Stimulated activated CD8-positive, alpha-beta memory T cell treated with anti-CD3 and anti-CD28 coated beads, Interleukin-7, amount 100 ng/mL, for 1 hour (primary cell): ENCODE measurements at places on chromosomes 5 and 9.

GRCh38 chr9:134858051-134858841 lies 22.4 kb upstream of the FCN2 start:
- DNase-seq, result no peak

GRCh38 chr5:168656633-168657032 lies 77.5 kb upstream of the PANK3 start:
- DNase-seq, result no peak

DNA sequence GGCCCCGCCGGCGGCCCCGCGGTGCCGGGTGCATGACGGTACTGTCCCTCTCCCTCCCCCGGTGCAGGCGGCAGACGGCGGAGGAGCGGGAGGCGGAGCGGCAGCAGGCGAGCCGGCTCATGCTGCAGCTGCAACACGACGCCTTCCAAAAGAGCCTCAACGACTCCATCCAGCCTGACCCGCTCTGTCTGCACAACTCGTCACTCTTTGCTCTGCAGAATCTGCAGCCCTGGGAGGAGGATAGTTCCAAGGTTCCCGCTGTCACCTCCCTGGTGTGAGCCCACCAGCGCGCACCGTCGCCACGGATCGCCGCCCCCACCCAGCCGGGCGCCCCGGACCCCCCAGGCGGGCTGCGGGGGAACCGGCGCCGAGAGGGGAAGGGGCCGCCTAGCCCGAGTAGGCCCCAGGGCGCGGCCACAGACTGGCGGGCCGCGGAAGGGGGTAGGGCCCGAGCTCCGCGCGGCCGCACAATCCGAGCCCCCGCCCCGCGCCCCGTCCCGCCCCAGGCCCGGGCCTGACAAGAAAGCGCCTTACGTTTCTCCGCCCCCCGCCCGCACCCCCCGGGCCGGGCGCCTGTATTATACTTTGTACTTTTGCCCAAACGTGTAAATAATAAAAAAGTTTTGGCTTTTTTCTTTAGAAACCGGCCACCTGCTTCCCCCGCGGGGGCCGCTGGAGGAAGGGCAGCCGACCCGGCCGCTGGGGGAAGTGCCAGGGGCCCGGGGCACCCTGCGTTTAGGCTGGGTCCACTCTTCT lies 2.5 kb downstream of the TLX3 start:
- no peak for DNase-seq

GRCh38 chr9:93569621-93570174 lies 6.7 kb upstream of the PHF2 start:
- DNase-seq, result no peak

DNA sequence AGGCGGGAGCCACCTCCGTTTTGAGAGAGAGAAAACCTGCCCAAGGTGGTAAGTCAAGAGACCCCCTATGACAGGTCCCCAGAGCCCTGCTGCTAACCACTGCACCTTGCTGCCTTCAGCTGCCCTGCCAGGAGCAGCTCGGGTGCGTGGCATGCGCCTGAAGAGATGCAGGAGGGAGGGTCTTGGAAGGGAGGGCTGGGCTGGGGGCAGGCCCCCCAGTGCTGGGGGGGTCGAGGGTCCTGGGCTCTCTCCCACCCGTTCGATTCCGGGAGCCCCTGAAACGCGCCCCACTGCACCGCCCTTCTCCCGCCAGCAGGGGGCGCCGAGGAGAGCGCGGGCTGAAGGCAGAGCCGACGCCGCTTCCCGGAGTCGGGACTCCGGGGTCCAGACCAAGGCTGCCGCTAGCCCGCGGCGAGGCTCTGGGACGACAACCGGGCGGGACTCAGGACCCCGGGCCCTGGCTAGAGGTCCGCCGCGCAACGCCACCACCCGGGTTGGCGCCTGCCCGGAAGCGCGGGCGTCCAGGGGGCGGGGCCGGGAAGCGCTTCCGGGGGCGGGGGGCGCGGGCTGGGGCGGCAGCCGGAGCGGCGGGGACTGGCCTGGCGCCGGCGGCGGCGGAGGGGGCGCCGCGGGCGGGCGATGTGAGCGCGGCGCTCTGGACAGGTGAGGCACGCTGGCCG lies at the start of gene ZBTB34:
TSS of gene ZBTB34 (plus strand) at position 563 of the 680 bp plus-strand sequence. CDS start 18,761 bp downstream, outside the sequence.
- DNase-seq, result peak; percentile 62

DNA sequence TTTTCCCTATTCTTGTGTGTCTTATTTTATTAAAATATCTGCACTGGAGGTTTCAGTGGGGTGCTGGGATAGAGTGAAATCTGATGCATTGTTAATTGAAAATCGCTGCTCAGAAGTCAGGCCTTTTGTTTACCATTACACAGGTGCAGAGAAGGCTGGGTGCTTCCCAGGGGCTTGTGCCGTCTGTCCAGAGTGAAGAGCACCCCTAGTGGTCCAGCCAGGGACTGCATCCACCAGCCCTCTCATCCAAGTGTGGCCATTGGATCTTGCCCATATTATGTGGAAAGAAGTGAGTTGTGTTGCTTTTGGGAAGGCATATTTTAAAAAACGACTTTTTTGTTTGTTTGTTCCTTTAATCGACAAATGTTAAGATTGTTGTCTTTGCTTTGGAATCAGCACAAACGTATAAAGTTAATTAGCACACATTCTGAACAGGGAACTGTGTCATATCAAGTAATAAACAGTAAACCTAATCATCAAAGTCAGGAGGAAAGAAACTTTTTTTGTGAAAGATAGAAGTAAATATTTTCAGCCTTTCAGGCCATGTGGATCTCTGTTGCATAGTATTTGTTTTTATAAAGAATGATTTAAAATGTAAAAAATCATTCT lies 315.6 kb downstream of the MTRR start:
- DNase-seq, result no peak

DNA sequence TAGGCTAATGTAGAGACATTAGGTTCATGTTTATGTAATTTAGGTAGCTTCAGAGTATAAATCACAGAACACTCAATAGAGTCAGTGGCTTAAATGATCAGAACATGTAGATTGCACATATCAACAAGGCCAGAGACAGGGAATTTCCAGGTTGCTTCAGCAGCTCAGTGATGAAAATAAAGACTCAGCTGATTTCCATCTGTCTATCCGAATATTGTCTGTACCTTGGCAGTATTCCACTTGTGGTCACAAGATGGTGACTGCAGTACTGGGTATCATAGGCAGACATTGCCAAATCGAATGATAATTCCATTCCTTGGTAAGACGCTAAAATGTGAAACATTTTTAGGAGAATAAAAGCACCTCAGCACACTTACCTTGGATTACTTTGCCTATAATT lies 702.2 kb downstream of the MAT2B start:
- DNase-seq, result no peak

DNA sequence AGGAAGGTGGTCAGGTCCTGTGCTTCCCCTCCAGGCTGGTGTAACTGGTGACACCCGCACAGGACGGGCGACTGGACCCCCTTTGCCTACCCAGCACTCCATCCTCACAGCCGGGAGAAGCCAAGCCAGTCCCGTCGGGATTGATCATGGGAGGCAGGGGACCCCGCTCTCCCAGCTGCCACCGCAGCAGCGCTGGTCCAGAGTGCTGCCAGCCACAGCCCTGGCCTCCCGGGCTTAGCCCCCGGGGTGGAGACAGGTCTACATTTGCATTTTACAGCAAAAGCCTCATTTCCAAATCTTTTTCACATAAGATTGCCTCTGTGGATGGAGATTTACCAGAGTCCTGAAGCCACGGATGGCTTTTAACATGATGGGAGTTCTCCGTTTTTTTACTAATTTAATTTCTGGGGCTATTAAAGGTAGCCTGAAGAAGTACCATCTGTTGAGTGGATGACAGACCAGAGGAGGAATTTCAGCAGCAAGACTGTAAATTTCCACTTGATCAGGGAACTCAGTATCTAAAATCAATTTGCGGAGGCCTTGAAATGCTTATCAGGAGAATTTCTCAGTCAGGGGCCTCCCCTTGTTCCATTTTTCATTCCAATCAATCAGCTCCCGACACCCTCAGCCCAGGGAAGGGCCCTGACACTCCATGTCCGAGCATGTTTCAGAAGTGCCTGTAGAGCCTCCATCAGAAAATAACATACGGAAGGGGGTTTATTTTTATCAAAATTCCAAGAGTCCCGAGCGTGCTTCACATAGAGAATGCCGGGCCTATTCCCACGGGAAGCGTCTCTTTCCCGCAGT lies 80.6 kb downstream of the OLFM1 start:
- DNase-seq, result no peak

GRCh38 chr5:82345108-82345507 lies 67.0 kb upstream of the RPS23 start:
- no peak for DNase-seq

DNA sequence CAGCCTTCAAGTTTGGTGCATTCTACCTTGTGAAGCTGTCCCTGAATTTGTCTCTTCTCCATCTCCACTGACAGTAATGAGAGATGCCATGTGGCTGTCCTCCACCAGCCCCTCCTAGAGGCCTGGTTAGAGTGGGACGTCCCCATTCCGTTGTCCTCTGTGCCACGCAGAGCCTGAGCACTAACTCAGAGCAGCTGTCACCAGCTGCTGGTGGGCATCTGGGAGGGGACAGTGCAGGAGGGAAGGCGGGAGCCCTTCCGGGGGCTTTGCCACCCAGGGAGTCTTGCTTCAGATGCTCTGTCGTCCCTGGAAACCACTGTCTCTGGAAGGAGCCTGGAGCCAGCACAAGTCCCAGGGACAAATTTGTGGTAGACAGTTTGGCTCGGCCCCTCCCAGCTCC lies 78.6 kb downstream of the PDZD2 start:
- no peak for DNase-seq

DNA sequence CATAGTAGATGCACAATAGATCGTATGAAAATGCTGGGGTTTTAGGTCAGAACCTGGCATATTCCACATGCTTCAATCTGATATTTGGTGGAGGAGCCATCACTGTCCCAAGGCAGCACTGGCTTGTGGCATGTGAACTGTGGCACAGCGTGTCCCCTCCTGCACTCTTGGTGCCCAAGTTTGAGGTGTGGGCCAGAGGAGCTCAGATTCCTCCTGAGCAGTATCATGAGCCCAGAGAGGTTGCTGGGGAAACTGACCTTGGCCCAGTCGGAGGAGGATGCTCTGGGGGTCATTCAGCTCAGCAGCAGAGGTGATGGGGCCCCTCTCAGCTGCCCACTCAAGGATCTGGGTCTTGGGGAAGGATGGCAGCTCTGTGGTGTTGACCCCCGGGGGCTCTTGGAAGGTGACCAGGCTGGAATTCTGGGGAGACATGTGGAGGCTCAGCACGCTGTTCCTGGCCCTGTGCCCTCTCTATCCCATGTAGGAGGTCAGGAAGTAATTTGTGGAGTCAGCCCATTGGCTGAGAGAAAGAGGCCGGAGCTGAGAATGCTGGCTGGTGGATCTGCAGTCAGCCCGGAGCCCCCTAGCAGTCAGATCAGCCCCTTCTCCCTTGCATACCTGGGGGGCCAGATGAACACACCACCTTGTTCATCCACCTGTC lies 23.7 kb downstream of the FPGS start:
- DNase-seq, result no peak

GRCh38 chr9:126581893-126582292 lies 31.8 kb upstream of the LMX1B start:
- no peak for DNase-seq

DNA sequence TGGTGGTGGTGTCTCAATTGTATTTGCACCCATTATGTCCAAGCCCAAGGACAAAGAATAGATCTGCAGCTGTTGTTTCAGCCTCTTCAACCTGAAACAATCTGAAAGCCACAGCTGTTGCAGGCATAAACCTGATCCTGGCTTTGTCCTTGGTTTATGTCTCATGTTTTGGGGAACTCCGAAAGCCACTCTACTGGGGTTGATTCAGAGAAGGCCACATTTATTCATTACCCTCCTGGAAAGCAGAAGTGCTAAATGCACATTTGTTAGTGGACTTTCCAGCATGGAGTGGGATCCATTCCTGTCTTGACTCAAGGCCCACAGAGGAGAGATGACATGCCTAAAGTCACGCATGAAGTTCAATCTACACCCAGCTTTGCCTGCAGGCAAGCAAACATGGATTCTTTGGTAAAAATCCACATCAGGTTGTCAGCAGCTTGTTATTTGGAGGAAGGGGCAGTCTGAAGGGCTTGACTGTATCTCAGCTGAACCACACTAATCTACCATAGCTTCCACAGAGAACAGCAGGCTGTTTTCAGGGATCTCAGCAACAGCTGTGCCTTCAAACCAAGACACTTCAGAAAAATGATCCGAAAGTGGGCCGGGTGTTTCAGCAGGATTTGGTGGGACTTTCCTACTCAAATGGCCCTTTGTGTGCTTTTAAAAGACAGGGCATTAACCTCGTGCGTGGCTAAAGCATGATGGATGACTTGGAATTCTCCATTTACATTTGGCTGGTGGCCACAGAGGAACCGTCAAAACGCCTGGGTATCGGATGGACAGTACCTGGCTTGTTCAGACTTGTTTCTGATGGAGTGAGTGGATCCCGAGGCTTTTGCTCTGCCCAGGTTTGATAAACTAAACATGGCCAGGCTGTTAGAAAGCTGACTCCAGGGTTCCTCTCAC lies 36.2 kb upstream of the ADAM19 start:
- no peak for DNase-seq

DNA sequence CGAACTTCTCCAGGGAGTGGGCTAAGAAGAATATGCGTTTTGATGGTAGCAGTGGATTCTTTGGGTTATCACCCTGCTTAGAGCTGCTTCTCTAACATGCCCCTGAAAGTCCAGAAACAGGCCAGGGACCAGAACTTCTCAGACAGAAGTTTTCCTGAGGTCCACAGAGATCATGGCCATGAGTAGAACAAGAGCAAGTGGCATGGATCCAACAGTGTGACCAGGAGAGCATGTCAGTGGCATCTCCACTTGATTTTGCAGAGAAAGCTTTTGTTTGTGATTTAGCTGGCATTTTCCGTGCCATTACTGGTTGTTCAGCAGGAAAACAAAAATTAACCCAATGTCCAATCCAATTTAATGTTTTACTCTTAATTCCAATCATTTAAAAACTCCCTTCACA lies 298.5 kb upstream of the CD180 start:
- no peak for DNase-seq

- no peak for DNase-seq
Measured at GRCh38 chr5:3034449-3034848, 283.0 kb upstream of the IRX2 start.

DNA sequence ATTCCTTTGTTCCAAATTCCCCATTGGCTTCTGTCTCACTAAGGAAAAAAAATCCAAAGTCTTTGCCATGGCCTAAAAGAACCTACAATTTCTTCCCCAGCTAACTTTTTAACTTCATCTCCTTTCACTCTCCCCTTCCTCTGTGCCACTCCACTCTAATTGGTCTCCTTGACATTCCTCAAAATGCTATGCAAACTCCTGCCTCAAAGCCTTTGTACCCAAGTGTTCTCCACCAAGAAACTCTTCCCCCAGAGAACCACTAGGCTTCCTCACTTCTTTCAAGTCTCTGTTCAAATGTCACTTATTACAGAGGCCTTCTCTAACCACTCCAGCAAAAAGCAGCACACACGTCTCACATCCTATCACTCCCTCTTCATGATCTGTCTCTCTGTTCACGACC lies 91.6 kb upstream of the NR4A3 start:
- DNase-seq, result no peak

DNA sequence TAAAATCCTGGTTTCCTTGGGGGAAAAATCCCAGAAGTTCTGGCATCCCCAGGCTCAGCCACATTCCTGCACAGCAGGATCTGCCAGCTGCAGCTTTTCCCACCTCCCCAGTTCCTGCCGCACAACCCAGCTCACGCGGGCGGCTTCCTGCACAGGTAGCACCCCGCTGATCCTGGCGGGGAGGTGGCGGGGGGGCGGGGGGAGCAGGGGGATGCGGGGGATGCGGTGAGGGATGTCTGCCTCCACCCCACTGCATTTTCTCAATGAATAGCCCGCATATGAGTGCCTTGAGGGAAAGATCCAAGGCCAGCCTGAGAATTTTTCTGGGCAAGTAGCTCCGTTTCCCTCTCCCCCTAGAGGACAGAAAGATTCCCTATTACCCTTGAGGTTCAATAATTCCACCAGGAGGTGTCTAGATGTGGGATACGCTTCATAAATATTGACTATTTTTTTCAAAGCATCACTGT lies 21.1 kb downstream of the GFPT2 start:
- DNase-seq, result no peak

- no peak for DNase-seq
Measured at GRCh38 chr5:5347442-5347841, 75.0 kb upstream of the ICE1 start.
